Tibial artery (tissue), 4 donors: ENCODE measurements at places on chromosomes 11 and 22.

DNA sequence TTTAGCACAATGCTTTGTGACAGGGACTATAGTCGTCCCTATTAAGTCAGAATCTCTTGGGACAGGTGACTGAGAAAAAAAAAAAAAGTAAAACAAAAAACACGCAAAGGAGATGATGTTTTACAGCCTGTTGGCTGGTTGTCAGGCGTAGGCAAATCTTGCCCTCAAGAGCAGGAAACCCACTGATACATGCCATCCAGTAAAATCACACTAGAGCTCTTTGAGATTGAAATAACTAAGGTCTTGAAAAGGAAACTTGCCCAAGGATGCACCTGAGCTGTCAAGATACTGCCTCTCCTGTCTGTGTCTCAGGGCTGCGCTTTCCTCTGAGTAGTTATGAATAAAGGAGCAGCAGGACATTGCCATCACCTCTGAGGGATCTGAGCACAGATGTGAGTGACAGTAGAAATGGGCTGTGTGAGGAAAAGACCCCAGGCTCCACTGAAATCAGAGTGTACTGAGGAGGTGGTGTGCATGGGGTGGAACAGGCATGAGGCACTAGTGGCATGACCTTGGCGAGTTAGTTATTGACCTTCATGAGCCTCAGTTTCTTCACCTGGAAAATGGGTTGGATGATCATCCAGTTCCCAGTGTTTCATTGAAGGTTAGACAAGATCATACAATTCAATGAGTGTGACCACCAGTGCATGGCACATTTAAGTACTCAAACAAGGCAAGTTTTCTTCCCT is 23.3 kb downstream of the MICAL2 start:
- H3K4me1 ChIP-seq, result no peaks in the 10 kb centered on the region
- H3K27me3 ChIP-seq, result no peaks in the 10 kb centered on the region
- no peaks in the 10 kb centered on the region for H3K36me3 ChIP-seq
- no peak for DNase-seq
- peak overlapping the region; percentile 88 for H3K27ac ChIP-seq

DNA sequence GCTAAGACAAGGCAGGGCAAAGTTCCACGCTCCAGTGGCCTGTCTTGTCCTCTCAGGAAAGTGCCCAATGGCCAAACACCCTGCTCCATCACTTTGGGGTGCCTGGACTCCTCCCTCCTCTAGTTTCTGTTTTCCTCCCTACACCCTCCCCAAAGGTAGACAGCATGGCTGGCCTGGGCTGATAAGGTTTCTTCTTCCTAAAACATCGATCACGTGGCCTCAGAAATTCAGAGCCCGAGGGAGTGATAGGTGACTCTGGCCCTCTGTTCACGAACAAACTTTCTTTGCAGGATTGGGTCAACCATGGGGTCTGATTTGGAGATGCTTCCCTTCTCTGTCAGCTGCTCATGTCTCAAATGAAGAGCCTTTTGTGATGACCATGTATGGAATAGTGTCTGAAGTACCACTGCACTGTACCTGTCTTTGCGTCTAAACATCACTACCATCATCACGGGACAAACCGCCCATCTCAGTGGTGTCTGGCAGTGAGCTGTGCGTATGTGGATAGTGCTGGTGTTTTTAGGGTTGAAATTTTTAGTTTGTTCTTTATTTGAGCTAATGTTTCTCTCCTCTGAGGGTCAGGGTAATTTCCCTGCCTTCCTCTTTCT is 6.1 kb downstream of the MICAL2 start:
- no peaks in the 10 kb centered on the region for H3K27me3 ChIP-seq
- no peak overlapping the region for H3K4me3 ChIP-seq
- peaks cover 4% of the 10 kb centered on the region for H3K4me1 ChIP-seq
- H3K27ac ChIP-seq, result peak overlapping the region; percentile 99

- DNase-seq, result peak; percentile 89
- H3K4me3 ChIP-seq, result no peak overlapping the region
- no peaks in the 10 kb centered on the region for H3K27me3 ChIP-seq
- H3K27ac ChIP-seq, result peak overlapping the region; percentile 52
These were observed 8.2 kb downstream of the SUSD2 start for GRCh38 chr22:24189249-24190158.

- DNase-seq, result no peak
- H3K4me1 ChIP-seq, result no peaks in the 10 kb centered on the region
These were observed 908.5 kb upstream of the RAG2 start for GRCh38 chr11:37506531-37506930.

GRCh38 chr11:18393581-18394274 is 635 bp upstream of the LDHA start:
- peaks cover 26% of the 10 kb centered on the region for H3K4me1 ChIP-seq
- no peaks in the 10 kb centered on the region for H3K27me3 ChIP-seq
- peak overlapping the region; percentile 99 for H3K27ac ChIP-seq
- DNase-seq, result peak; percentile 29
- peak overlapping the region; percentile 97 for H3K4me3 ChIP-seq
- peaks cover 23% of the 10 kb centered on the region for H3K36me3 ChIP-seq

- no peaks in the 10 kb centered on the region for H3K27me3 ChIP-seq
- H3K4me3 ChIP-seq, result no peak overlapping the region
- DNase-seq, result no peak
- H3K27ac ChIP-seq, result no peak overlapping the region
- H3K36me3 ChIP-seq, result no peaks in the 10 kb centered on the region
These were observed 35.5 kb downstream of the MSANTD4 start for GRCh38 chr11:105986554-105986953.

DNA sequence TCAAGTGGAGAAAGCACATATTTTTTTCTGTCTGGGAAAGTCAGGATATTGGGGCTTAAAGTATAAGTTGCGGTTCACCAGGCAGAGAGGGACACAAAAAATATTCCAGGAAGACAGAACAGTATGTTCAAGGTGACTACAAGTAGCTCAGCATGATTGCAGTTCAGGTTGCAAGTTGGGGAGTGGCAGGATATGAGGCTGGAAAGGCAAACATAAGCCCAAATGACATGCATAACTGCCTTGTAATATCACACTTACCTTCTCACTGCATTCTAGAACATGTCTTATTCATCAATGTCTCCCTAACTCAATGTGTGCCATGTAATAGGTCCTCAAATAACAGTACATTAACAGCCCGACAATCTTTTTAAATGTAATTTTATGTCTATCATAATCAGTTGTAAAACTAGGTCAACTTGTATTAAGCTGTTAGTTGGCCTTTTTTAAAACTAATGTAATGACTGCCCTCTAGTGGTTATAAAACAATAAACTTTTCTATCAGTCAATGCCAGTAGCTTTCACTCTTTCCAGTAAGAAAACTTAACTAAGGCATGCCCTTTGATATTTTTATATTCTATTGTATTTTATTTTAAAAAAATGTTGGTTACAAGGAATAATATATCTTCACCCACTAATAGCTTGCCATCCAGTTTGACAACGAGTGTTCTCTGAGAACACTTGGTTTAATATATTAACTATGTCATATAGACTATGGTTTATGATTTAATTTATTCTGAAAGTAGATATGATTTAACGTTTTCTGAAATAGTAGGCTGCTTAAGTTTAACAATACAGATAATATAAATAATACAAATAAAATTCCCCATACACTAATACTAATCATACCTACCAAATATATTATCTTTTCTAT is 39.4 kb upstream of the CFAP300 start:
- no peak overlapping the region for H3K4me3 ChIP-seq
- no peak for DNase-seq
- H3K27me3 ChIP-seq, result no peaks in the 10 kb centered on the region
- H3K36me3 ChIP-seq, result no peaks in the 10 kb centered on the region

GRCh38 chr11:126510621-126511370 is 155.3 kb downstream of the ST3GAL4 start:
- no peak for DNase-seq
- no peak overlapping the region for H3K4me3 ChIP-seq
- no peaks in the 10 kb centered on the region for H3K27me3 ChIP-seq
- no peaks in the 10 kb centered on the region for H3K36me3 ChIP-seq

GRCh38 chr11:118885319-118885718 is 1.6 kb downstream of the CXCR5 start:
- H3K4me1 ChIP-seq, result peaks cover 6% of the 10 kb centered on the region
- peak overlapping the region; percentile 43 for H3K4me3 ChIP-seq
- H3K27ac ChIP-seq, result peak overlapping the region; percentile 94
- H3K36me3 ChIP-seq, result no peaks in the 10 kb centered on the region
- peak; percentile 69 for DNase-seq
- no peaks in the 10 kb centered on the region for H3K27me3 ChIP-seq
